ENCODE measurements at places on chromosomes 7 and 10. TPM values are rescaled to one million over a fixed set of nuclear protein-coding genes. Genes with fewer than 3 reads are reported as not detected.

Gene RARRES2
- 82.6 TPM for total RNA-seq

Gene PLCE1
- total RNA-seq: 68.9 TPM

Gene ANK3
- 74.0 TPM for total RNA-seq

Gene MMD2
- not detected for total RNA-seq

Gene IDE
- 48.7 TPM for total RNA-seq

All from mucosa of descending colon (tissue), 3 donors.